ENCODE measurements at places on chromosomes 4 and X. TPM values are rescaled to one million over a fixed set of nuclear protein-coding genes. Genes with fewer than 3 reads are reported as not detected.

- no peak overlapping the region for H3K4me3 ChIP-seq
- DNase-seq = no peak
- H3K27me3 ChIP-seq = no peaks in the 10 kb centered on the region
- no peaks in the 10 kb centered on the region for H3K4me1 ChIP-seq
These were observed 102.1 kb downstream of the ITIH6 start for GRCh38 chrX:54695816-54696487.

DNA sequence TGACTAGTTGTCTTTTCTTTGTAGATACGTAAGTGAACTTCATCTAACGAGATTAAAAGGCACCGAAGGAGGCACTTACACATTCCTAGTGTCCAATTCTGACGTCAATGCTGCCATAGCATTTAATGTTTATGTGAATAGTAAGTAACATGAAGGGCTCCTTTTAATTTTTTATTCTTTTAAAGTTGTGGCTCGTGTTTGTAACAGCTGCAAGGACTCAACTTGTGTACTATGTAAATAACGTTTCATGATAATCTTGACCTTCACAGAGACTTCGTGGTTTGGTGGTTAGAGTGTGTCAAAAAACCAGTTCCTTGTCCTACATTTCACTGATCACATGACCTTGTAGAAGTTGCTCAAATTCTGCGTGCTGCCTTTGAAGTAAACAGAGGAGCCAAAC is 51.6 kb downstream of the KIT start:
- no peak for DNase-seq
- H3K27me3 ChIP-seq = no peaks in the 10 kb centered on the region
- no peak overlapping the region for H3K4me3 ChIP-seq
- no peaks in the 10 kb centered on the region for H3K4me1 ChIP-seq

- no peaks in the 10 kb centered on the region for H3K36me3 ChIP-seq
- no peak overlapping the region for H3K27ac ChIP-seq
- peaks cover 21% of the 10 kb centered on the region for H3K4me1 ChIP-seq
- no peaks in the 10 kb centered on the region for H3K27me3 ChIP-seq
- no peak for DNase-seq
- H3K4me3 ChIP-seq = no peak overlapping the region
These were observed 76.4 kb upstream of the DCLK2 start for GRCh38 chr4:150001815-150002214.

DNA sequence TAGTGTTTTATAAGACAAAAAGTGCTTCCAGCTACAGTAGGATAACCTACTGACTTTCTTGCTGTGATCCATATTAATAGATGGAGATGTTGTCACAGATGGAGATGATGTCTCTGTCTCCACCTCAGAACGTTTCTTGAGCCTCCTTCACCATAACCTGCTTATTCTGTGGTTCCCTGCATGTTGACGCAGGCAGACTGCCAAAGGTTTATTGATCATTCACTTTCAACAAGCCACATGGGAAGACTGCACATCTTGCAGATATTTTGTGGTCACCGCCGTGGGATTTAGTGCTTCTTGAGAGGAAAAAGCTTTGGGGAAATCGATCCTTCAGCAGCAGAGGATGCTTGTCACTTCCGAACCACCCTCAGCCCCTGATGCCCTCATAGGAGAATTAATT is 943.0 kb upstream of the PRKX start:
- no peaks in the 10 kb centered on the region for H3K27me3 ChIP-seq
- no peaks in the 10 kb centered on the region for H3K36me3 ChIP-seq
- H3K4me1 ChIP-seq = no peaks in the 10 kb centered on the region
- H3K4me3 ChIP-seq = no peak overlapping the region
- DNase-seq = no peak
- no peak overlapping the region for H3K27ac ChIP-seq

GRCh38 chrX:27751976-27752375 is 55.8 kb upstream of the MAGEB10 start:
- no peak overlapping the region for H3K4me3 ChIP-seq
- H3K27ac ChIP-seq = no peak overlapping the region
- no peaks in the 10 kb centered on the region for H3K36me3 ChIP-seq
- no peaks in the 10 kb centered on the region for H3K4me1 ChIP-seq
- H3K27me3 ChIP-seq = no peaks in the 10 kb centered on the region
- DNase-seq = no peak

DNA sequence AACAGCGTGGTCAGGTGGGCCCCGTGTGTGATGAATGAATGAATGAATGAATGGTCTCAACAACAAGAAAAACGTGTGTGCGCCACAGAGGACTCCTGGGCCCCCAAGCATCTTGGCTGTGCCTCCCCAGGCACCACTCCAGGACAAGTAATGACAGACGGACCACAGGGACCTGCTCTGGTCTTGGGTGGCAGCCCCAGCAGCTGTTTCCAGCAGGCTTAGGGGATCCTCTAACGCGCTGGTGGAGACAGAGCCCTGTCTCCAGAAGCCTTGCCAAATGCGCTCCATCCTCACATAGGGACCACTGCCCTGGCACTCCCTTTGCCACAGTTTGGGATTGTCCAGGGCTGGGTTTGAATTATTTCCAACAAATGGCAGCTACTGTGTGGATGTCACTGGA is 39.1 kb downstream of the PSAPL1 start:
- no peaks in the 10 kb centered on the region for H3K36me3 ChIP-seq
- no peak for DNase-seq
- no peak overlapping the region for H3K4me3 ChIP-seq
- H3K4me1 ChIP-seq = no peaks in the 10 kb centered on the region
- no peak overlapping the region for H3K27ac ChIP-seq

GRCh38 chr4:41466249-41466648 is 71.7 kb upstream of the LIMCH1 start:
- no peak overlapping the region for H3K4me3 ChIP-seq
- H3K27ac ChIP-seq = no peak overlapping the region
- H3K27me3 ChIP-seq = no peaks in the 10 kb centered on the region
- no peak for DNase-seq
- H3K36me3 ChIP-seq = no peaks in the 10 kb centered on the region

- H3K4me1 ChIP-seq = peaks cover 11% of the 10 kb centered on the region
- no peak for DNase-seq
- no peaks in the 10 kb centered on the region for H3K27me3 ChIP-seq
- H3K27ac ChIP-seq = no peak overlapping the region
- H3K36me3 ChIP-seq = peaks cover 4% of the 10 kb centered on the region
These were observed 723.7 kb upstream of the AGA start for GRCh38 chr4:178165951-178166308.

Gene FHIP1A
- total RNA-seq = 95.8 TPM

Gene ARL9
- not detected for total RNA-seq

Gene ADRA2C
- total RNA-seq = 16.3 TPM

Gene WNK3
- 27.4 TPM for total RNA-seq
